ENCODE measurements at places on chromosomes 13 and 19.

- DNase-seq: no peak
Measured at GRCh38 chr19:3556423-3556977, 886 bp downstream of the MFSD12 start.

DNA sequence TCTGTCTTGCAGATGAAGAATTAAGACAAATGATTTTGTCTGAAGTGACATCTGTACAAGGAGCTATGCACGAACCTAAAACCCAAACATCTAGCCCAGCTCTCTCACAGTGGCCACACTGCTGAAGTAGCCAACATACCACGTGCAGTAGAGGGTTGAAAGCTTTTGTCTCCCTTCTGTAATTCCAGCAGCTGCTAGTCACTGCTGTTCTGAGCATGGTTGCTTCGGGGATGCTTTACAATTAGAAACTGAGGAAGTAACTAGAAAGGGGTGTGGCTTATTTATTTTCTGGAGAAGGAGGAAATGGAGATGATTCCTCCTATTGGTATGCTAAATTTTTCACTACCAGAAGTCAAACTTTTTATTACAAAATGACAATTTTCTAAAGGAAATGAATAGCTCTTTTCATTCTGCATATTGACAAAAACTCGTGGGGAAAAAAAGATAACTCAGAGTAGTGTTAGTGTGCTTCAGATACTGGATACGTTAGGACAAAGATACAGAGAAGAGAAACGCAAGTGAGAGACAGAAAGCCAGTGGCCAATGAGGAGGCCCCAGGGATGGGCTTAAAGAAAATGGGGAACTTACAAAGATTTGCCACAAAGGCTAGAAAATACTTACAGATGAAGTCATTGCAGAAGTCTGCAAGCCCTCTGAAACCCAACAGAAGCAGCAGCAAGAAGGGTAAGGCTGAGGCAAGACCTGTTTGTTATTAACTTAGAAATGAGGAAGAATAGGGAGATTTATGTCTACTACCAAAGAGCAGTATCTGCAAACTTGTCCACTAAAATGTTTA, 192.7 kb upstream of the MIR17HG start:
- DNase-seq: no peak

DNA sequence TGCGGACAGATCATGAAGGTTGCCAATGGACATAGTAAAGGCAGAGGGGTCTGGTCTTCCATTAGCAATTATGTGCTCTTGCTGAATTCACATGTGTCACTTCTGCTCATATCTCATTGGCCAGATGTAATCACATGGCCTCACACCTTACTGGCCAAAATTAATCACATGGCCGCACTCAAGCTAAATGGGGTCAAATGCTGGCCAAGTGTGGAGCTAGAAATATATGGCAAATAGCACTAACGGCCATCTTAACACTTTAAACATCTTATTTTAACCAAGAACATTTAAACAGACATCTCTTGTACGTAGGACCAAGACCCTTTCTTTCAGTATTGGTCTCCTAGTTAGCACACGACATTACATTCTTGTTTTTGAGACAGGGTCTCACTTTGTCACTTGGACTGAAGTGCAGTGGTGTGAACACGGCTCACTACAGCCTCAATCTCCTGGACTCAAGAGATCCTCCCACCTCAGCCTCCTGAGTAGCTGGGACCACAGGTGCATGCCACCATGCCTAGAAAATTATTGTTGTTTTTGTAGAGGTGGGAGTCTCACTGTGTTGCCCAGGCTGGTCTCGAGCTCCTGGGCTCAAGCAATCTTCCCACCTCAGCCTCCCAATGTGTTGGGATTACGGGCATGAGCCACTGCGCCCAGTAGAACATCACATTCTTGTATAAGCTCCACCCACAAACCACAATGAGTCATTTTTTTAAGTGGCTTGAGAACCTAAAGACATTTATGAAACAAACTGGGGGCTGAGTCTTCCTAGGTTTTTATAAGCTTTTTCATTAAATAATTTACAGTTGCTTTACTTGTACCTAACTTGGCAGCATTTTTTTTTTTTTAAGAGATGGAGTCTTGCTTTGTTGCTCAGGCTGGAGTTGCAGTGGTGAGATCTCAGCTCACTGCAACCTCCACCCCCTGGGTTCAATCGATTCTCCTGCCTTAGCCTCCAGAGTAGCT, 2.9 kb upstream of the PTOV1 start:
- no peak for DNase-seq

DNA sequence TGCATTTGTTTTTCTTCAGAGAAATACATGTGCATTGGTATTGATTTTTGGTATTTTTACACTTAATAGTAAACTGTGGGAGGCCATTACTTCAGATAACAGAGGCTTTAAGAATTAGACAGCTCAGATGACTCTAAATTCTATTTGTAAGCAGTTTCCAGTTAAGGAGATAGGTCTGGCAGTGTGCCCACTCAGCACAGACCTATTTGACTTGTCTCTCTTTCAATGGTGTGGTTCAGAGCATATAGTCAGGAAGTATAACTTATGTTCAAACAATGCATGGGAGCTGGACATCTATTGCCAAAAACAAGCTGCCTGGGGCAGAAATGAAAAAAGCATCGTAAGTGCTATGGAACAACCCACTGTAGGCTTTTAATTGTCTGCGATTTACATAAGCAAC, 370.7 kb downstream of the HS6ST3 start:
- DNase-seq: no peak

DNA sequence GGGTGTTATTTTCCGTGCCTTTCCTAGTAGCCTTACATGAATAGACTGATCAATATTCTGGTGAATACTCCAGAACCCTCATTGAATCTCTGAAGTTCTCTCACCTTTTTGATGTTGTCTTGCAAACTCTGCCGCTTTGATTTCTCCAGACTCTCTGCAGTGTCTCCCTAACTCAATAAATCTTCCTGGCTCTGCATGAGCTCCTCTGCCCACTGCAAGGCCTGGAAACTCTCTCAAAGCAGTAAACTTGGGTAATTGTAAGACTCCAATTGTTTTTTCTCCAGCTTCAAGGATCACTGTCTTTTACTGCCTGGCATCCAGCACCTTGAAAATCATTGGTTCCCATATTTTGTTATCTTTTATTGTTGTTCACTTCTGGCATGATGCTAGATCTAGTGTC, 198.4 kb downstream of the GPC5 start:
- no peak for DNase-seq

DNA sequence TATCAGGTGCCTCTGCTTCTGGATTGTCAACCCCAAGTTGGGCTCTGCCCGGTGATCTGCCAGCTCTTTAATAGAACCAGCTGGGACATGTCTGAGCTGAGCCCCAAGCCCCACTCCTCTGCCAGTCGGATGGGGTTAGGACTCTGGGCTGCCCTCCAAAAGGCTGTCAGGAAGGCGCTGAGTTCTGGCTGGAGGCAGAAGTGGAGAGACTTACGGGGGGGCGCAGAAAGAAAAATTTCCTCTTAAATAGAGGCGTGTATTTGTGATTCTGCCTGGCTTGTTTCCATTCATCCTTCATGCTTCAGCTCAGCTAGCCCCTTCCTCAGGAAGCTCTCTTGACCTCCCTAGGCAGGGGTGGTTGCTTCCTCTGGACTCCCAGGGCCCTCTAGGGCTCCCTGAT, 985 bp upstream of the KCNK6 start:
- no peak for DNase-seq

- DNase-seq: no peak
Measured at GRCh38 chr19:2187159-2187558, 23.4 kb downstream of the DOT1L start.

DNA sequence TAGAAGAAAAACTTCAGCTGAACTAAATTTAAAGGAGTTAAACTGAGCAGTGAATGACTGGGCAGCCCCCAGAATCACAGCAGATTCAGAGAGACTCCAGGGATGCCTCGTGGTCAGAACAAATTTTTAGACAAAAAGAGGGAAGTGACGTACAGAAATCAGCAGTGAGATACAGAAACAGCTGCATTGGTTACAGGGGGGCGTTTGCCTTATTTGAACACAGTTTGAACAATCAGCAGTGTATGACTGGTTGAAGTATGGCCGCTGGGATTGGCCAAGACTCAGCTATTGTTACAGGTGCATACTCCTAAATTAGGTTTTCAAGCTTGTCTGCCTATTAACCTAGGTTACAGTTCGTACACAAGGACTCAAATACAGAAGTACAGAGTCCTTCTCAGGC, 2.2 kb upstream of the SPRYD7 start:
- DNase-seq: no peak

DNA sequence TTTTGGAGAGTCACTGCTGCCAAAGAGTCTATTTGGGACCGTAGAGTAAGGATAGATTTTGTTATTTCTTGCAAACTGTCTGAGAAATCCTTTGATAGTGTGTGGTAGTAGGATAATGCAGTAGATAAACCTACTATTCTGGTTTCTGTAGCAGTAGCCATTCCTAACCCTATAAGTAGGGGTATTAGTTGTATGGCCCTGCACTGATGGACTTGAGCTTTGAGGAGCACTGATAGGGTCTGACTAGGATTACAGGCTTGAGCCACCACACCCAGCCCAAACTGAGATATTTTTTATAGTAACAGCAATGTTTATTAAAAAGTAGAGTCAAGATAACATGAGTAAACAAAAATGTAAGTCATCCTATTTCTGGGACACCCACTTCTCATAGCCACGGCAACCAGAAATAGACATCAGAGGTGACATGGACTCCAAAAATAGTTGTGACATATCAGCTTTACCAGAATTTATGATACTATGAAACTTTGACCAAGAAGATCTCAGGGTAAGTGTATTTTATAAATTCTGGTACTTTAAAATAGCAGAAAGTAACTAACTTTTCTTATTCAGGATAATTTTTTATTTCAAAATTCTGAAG, 479.1 kb downstream of the SUCLA2 start:
- no peak for DNase-seq

DNA sequence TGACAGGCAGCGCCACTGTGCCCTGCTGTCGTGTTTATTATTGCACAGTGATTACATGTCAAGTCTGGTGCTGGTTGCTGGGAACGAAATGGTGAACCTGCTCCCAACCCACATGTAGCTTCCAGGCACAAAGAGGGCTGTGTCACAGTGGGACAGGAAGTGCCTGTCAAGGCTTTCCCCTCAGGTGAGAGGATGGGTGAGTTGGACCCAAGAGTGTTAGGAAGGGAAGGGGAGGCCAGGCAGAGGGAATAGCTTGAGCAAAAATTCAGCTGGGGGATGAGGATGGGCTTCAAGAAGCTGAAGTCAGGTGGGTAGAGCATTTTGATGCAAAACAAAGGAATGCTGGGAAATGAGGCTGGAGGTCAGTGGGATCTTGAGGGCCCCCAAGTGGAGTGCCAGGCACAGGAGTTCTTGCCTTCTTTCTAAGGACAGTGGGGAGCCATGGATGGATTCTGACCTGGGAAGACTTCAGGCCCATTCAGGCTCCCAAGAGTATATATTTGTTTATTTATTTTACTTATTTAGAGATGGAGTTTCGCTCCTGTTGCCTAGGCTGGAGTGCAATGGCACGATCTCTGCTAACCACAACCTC, 8.5 kb upstream of the QTRT1 start:
- no peak for DNase-seq

DNA sequence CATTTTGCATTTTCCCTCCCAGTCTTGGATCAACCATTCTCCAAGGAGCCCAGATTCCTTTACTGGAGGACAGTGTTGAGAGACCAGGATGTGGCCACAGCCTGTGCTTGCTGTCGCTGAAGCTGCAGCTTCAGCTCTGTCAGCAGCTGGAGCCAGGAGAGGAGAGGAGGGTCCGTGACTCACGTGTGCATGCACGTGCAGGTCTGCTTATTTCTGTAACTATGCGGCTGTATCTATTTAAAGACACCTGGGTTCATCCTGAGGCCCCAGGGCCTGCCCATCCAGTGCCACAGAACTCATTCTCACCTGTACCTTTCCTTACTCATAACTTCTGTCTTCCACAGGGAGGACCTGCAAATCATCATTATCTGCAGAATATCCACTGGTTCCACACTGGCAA, 8.2 kb upstream of the LAMP1 start:
- no peak for DNase-seq

DNA sequence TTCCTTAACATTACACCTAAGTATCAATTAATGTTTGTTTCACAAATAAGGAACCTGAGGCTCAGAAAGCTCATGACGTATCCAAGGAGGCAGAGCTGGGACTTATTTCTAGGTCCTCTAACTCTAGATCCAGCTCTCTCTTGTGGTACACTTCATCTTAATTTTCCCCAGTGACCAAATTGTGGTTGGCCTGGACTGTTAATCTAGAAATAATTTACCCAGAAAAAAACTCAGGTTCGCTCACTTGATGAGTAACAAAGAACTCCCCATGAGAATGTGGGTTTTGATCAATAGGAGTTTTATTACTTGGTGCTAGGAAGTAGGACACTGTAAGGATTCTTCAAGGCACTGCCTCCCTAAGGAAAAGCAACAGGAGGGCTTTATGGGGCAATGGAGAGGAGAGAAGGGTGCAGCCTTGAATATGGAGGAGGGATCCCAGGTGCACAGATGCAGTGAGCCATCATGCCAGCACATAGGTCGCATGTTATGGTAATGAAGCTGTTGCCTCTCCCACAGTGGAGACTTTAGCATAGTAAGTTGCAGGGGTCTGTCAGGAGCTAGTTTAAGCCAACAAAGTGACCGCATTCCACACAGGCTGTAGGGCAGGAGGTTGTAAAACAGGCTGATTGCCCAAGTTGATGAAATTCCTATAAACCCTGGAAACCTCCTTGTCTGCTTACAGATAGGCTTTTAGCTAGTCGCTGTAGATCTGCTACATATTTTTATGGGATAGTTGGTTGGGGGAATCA, 14.7 kb downstream of the RAP2A start:
- no peak for DNase-seq

DNA sequence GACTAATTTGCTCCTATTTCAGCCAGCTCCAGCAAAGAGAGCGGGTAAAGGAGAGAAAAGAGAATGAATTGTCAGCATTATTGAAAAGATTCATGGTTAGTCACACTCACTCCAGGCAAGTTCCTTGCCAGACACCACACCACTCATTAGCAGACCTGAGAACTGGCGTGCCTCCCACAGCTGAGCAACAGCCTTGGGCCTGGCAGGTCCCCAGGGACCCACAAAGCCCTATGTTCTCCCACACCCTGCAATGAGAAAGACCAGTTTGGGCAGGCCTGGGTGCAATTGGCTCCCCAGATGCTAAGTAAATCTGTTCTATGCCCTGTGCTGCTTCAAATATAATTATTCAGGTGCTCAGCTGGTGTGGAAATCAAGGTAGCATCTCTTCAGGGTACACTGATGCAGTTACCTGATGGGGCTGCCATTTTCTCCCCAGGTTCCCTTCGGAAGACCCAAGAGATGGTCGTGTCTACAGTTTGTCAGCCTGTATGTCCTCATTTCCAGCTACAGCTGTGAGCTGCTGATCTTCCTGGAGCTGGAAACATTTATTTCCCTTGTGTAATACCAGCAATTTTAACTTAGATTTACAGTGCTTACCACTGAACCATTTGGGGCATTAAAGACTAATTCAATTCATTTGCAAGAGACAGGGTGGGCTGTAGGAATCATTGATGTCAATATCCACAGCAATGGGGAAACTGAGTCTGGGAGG, 405.0 kb downstream of the COG6 start:
- DNase-seq: no peak

- DNase-seq: no peak
Measured at GRCh38 chr13:94494026-94494425, 14.5 kb upstream of the DCT start.
